ENCODE measurements at places on chromosomes 4 and X.

- peak; percentile 60 for DNase-seq
These were observed 478 bp upstream of the PLXNA3 start for GRCh38 chrX:154457491-154458115.

GRCh38 chr4:147984065-147984777 is 252.3 kb downstream of the ARHGAP10 start:
- DNase-seq, result peak; percentile 17

GRCh38 chrX:153878345-153878744 is 7.6 kb downstream of the L1CAM start:
- DNase-seq, result no peak

DNA sequence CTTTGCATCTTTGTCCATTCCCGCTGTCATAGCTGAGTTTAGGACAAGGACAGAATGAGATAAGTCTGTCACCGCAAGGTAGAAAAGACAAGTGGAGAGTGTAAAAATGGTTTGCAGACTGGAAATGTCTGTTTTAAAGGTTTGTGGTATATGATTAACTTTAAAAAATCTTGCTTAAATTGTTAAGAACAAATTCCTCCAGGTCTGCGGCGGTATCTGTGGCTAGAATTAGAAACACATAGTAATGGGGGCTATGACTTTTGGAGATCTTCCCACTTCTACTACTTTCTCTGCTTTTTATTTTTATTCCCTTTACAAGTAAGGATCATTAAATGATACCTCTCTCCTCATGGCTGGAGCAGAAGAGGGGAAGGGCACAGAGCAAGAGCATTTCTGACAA is 92.2 kb downstream of the MID1IP1 start:
- no peak for DNase-seq
